ENCODE measurements at places on chromosomes 5 and 9.

DNA sequence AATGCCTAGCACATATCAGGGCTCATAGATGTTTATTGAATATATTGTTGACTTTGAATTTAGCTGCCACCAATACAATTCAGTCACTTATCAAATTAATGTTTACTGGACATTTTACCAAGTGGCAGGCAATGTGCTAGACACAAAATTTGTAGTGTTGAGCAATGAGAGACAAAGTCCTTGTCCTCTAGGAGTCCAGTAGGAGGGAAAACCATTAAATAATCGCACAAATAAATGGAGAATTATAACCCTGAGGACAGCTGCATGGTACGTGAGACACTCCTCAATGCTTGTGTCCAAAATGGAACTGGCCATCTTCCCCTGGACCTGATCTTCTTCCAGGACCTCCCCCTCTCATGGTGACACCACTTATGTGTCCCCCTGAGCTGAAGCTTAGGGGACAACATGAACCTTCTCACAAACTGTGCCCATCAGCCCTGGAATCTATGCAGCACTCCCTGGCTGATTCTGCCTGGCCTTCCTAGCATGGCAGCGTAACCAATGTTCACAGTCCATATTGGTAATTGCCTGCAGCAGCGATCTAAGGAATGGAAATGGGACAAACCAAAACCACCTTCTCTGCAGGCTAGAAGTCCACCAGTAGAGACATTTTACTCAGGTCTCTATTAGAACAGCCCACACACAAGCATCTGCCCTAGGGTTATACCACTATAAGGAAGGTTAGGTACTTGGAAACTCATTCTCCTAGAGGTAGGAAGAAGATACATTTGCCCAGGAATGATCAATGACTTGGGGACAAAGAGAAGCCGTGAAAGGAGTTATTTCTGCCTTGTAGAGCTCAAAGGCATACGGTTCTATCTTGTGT is 75.5 kb downstream of the FGF1 start:
- DNase-seq = no peak

GRCh38 chr9:69134412-69134811 is 39.7 kb upstream of the TJP2 start:
- DNase-seq = no peak

DNA sequence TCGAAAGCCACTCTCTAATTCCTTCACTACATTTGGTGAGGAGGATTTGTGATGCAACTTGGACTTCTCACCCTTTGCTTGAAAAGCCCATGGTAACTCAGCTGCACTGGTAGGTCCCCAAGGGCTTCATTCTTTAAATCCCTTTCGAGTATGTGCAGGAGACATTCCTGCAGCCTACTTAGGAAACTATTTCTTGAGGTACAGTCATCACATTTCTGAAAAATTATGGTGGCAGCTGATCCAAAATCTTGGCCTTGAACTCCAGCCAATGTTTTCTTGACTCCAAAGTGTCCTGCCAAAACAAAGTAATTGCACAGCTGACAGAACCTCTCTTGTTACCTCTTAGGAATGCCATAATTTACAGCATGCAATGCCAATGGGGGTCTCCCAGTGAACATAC is 99.7 kb downstream of the NPR3 start:
- no peak for DNase-seq

DNA sequence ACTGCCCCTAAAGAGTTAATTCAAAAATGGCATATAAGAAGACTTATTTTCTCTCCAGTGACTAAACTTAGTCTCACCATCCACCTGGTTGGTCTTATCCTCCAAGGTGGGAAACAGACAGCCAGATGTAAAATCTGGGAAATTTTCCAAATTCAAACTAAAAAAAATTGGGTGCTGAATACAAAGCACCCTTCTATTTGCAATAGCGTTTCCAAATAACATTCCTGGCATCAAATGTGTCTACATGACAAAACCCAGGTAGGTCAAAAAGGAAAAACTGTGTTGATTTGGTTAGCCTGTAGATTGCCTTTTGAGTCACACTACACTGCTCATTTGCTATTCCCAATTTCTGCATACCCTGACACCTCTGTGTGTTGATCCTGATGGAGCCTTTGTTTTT is 252.2 kb downstream of the NR2F1-AS1 start:
- no peak for DNase-seq

- no peak for DNase-seq
Measured at GRCh38 chr9:5910413-5911057, 19.8 kb downstream of the MLANA start.

DNA sequence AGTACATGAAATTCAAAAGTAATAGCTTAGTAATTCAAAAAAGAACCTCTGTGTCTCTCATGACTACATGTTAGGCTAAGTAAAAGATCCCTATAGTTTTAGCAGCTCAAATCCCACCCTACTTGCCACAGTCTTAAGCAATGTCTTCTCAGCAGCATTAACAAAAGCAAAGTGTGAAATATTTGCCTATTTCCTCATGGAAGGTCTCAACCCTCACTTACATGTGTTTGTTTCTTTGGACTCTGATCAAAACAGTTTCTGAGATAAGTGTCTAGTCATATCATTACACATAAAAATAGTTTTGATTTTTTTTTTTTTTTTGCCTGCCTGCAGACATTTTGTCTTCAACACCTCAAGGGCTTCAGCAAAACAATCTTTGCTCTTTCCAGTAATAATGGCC is 310.5 kb downstream of the CETN3 start:
- no peak for DNase-seq

DNA sequence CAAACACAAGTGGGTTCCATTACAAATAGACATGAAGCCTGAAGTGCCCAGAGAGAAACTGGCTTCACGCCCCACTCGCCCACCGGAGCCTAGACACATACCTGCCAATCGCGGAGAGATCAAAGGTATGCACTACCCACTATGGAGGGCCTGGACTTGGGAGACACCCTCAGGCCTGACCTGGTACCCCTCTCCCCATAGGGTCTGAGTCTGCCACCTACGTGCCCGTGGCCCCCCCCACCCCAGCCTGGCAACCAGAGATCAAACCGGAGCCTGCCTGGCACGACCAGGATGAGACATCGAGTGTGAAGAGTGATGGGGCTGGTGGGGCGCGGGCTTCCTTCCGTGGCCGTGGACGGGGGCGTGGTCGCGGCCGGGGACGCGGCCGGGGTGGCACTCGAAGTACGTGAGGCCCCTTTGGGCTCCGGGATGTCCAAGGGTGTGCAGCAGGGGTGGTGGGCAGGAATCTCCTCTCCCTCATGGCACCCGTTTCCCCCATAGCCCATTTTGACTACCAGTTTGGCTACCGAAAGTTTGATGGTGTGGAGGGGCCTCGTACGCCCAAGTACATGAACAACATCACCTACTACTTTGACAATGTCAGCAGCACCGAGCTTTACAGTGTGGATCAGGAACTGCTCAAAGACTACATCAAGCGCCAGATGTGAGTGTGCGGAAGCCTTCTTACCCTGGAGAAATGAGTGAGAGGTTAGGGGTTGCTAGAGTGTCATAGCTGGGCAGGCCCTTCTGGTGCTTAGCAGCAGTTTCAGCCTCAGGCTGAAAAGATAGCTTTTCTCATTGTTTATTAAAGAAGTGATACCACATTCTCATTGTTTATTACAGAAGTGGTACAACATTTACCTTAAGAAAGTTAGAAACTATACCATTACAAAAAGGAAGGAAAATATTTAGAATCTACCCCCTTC is 38.7 kb downstream of the LARP1 start:
- no peak for DNase-seq

- no peak for DNase-seq
Measured at GRCh38 chr5:132681476-132681831, 7.7 kb downstream of the IL4 start.

DNA sequence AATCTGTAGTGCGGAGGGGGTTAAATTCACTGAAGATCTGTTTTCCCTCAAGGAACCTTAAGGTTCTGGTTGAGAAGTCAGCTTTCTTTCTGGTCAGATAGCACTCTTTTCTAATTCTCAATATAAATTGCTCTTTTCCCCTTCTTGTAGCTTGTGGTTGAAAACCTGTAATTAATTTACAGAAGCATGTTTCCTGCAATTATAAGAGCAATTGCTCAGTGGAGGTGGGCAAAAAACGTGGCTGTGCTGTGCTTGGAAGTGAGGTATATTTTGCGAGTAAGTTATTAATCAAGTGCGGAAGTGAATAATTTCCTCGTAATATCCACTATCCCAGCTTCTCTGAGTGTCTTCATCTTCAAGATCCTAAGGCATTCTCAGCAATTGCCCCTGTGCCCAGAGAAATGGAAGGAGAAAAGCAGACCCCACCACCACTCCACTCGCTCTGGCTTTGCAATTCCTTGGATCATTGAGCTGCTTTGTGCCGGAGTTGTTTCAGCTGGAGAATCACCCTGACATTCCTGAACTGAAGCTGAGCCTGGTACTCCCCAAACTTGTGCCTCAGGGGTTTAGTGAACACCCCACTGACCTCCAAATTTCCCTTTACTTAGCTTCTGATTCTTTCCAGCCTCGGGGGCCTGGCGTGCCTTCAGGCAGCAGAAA is 140.6 kb downstream of the LRRC70 start:
- DNase-seq = no peak

GRCh38 chr5:1478271-1479035 is 33.2 kb upstream of the SLC6A3 start:
- no peak for DNase-seq

GRCh38 chr9:122204055-122204454 is 24.7 kb downstream of the LHX6 start:
- no peak for DNase-seq

DNA sequence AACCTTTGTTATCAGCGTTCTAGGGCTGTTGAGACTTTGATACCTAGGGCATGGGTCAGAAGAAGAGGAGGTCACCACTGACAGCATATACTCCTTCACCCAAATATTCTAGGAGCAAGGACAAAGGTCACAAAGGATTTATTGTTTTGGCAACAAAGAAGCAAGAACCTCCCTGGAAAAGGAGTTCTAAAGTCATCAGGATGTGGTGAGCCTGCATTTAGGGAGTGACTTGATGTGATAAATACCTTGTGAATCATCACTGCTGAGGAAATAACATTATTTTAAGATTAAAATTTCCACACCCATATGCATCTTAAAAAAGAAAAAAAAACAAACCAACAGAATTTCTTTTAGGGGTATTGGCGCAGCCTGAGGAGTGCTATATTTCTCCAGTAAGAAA is 13.9 kb downstream of the IFNA1 start:
- DNase-seq = no peak

DNA sequence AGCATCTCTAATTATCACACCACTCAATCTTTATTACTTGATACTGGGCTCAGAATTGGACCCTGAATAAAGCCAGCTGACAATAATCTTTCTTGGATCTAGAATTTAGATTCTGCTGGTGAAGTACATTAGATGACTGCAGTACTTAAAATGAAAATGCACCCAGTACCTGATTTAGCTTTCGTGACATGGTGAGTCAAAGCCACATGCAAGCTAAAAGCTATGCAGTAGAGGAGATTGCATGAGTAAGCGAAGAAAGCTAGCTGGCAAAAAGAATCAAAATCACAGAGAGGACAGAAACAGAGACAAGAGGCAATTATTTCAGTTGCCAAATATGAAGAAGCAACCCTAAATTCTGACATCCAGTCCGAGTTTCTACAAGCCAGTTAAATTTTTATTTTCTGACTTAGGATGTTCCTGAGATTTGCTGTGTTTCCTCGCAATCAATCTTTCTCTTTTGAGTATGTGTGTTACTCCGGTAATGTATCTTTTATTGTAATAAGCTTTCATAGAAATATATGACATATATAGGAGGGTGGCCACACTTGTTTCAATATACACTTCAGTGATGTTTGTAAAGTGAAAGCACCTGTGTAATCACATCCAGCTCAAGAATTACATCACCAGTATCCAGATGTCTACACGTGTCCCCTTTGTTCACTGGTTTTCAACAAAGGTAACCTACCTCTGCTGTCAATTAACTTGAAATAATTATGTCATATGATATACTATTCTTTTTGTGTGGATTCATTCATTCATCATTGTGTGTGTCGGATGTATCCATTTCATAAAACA is 101.7 kb downstream of the CDH18 start:
- no peak for DNase-seq

- no peak for DNase-seq
Measured at GRCh38 chr9:18826248-18826647, 206.8 kb downstream of the SAXO1 start.

GRCh38 chr9:2039294-2040180 is 24.4 kb downstream of the SMARCA2 start:
- no peak for DNase-seq

- DNase-seq = no peak
Measured at GRCh38 chr9:137924761-137925369, 47.3 kb downstream of the CACNA1B start.

GRCh38 chr5:89929173-89929572 is 480.4 kb downstream of the CETN3 start:
- DNase-seq = no peak

DNA sequence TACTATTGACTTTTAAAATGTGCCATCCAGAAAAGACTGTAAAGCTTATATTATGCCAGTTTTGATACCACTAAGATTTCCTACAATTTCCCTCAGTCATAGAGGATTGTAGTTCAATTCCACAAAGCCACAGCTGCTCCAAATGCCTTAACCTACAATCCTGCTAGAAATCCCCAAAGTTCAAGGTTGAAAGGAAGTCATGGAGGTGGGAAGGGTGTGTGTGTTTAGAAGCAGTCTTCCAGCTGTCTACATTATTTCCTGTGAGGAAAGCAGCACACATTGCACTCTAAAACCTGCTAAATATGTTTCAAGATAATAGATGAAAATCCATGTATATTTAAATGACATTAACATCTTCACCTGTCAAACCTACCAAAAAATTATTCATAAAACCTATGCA is 11.8 kb downstream of the EPB41L4A start:
- no peak for DNase-seq

GRCh38 chr9:20407013-20407412 is 215.3 kb downstream of the MLLT3 start:
- DNase-seq = no peak

DNA sequence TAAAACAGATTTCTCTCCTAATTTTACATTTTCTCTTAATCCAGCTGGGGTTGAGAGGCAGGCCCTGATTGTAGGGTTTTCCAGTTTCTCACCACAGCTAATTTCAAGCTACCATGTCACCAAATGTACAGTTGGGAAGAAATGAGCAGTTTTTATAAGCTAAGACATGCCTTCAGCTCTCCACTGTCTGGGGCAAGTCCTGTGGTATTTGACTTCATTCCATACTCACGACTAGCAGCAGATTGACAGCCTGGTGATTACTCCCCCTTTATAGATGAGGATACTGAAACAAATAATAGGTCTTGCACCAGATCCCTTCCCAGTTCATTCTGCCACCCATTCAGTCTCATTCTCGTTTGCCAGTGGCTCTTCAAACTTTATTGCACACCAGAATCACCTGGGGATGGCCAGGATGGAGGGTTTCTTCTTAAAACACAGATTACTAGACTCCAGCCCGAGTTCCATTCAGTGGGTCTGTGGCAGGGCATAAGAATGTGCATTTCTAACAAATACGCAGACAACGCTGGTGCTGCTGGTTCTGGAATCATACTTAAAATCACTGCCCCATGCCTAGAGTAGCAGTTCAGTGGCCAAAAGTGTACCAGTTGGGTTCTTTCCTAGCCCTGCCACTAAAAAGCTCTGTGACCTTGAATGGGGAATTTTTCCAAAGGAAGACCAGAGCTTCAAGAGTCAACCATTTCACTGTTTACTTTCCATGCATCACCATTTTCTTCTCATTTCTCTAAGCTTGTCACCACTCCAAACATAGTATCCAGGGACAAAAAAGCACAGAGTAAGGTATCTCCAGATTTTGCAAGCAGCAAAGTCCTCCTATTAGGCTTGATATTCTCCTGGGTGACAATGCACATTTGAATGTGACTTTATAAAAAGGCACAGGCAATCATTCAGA is 64.3 kb downstream of the CSNK1A1 start:
- DNase-seq = no peak

Data from cortex of kidney (tissue), 1 donor.